G401 (cell line): ENCODE measurements at places on chromosomes 11 and 22. TPM values are rescaled to one million over a fixed set of nuclear protein-coding genes. Genes with fewer than 3 reads are reported as not detected.
A peak's percentile ranks its signal among the peaks of the same experiment; 100 is the strongest.

Gene ATP5MG
- 146 and 244 TPM in 2 replicates for total RNA-seq

Gene IL17REL
- not detected in 2 replicates for total RNA-seq

Gene CDC45
- total RNA-seq = 43.4 and 46.7 TPM in 2 replicates

Gene OR2D2
- not detected in 2 replicates for total RNA-seq

Gene BDNF
- total RNA-seq = 20.2 and 29.8 TPM in 2 replicates

Gene SLC29A2
- total RNA-seq = 1.9 and 3.0 TPM in 2 replicates

Gene PIWIL4
- total RNA-seq = not detected in 2 replicates

Gene KCNK4
- total RNA-seq = 0.14 TPM in 1 of 2 replicates, not detected in the other

Gene LINC01488
- not detected in 2 replicates for total RNA-seq

Gene RIN1
- 34.3 and 46.6 TPM in 2 replicates for total RNA-seq

Gene PHF21B
- 1.3 and 8.4 TPM in 2 replicates for total RNA-seq

Gene RIC3
- total RNA-seq = not detected in 2 replicates

Gene MUC6
- total RNA-seq = not detected in 2 replicates

GRCh38 chr22:31321421-31321820 lies 24.7 kb downstream of the PATZ1 start:
- no peak for DNase-seq

- DNase-seq = no peak
These were observed 116.1 kb downstream of the CCDC34 start for GRCh38 chr11:27246925-27247324.

GRCh38 chr22:37354670-37355069 lies 72.4 kb downstream of the CYTH4 start:
- DNase-seq = no peak

DNA sequence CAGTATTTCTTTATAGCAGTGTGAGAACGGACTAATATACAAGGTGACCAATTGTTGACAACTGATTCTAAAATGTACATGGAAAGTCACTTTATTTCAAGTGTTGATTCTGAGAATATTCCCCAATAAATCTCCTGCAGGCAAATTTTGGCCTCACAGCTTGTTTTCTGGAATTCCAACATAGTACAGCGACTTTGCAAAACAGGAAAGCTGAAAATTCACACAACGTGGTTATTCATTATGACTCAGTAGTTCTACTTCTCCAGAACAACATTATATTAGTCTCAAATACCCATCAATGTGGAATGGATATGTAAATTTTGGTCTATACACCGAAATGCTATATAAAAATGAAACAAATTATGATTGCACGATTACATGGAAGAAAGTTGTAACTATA lies 22.5 kb upstream of the OR5AN1 start:
- no peak for DNase-seq

DNA sequence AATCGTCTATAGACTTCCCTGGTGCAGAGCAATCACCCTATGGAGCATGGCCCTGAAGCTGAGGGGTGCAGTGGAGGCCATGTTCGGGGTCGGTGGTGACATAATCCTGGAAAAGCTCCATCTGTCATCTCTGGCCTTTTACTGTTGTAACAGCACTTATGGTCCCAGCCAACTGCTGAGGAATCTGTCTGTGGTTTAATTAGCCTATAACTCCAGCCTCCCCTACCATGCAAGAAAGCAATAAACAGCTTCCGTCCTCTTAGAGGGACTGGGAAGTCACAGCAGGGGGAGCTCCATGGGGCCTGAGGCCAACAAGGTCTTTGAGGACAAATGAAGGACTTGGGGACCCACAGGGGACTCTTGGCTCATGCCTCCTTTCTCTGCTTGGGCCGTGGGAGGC lies 159.1 kb upstream of the NECTIN1 start:
- DNase-seq = peak; percentile 34

- no peak for DNase-seq
These were observed 19.4 kb downstream of the MED15 start for GRCh38 chr22:20526628-20527355.

DNA sequence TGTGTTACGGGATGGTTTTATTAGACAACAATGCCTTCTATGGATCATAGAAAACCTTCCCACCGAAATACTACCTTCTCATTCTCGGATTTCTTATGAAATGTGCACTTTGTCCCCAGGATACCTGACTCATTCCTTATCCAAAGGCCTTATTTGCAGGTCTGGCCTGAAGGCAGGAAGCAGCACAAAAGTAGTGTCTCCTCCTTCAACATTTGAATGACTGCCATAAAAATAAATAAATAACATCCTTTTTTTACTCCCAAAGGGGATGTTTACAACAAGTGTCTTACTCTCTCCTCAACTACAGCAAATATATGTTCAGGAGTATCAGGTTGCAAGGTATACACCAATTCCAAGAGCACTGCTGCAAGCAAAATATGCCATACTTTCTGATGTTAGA lies 41.6 kb upstream of the PAK1 start:
- DNase-seq = no peak

DNA sequence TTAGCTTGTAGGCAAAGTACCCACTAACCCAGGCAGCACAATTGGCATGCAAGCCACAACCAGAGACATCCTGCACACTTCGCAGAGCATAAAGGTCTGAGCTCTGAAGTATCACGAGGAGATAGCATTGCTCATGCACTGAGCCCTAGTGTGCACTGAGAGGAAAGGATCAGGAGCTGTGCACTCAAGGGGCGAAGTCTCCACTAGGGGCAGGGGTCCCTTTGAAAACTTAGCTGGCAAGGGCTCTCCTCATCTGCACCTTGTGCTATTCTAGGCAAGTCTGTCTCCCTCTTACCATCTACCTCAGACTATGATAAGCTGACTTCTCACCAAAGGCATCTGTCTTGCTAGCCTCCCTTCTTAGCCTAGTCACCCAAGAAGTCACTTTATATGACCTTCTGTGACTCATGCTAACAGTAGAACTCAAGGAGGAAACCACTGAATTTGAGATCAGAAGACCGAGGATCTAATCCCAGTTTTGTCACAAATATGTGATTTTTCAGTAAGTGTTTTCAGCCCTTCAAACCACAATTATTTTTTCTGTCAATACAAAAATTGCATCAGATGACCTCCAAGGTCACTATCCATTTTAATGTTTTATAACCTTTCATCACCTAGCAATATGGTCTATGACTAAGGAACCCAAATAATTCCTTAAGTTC lies 1078.0 kb downstream of the NTM start:
- no peak for DNase-seq

DNA sequence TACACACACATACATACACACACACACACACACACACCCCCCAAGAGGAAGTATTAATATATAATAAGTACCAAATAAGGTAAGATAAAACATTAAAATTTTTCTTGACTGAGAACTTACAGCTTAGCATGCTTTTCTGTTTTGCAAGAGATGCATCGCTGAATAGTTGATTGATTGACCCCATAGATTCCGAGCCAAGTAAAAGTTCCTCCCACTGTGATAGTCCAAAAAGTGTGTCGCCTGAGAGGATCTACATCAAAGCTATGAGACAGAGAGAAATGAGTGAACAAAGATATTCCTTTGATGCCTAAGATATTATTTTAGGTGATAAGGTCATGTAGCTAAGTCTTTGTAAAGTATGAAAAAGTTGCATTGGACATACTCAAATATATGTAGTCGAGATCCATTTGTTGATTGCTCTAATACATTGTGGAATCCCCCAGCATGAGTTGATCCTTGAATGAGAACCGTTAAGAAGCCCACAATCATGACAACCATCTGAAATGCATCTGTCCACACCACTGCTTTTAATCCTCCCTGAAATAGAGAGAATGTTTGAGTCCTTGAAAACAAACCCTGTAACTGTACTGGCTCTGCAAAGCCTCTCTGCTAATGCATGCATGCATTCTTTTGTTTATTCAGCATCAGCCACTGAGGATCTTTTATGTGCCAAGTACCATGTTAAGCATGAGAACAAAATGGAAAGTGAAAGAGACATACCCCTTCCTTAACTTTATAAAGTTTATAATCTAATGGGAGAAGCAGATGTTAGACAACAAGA lies 18.3 kb downstream of the SLC5A12 start:
- DNase-seq = no peak

DNA sequence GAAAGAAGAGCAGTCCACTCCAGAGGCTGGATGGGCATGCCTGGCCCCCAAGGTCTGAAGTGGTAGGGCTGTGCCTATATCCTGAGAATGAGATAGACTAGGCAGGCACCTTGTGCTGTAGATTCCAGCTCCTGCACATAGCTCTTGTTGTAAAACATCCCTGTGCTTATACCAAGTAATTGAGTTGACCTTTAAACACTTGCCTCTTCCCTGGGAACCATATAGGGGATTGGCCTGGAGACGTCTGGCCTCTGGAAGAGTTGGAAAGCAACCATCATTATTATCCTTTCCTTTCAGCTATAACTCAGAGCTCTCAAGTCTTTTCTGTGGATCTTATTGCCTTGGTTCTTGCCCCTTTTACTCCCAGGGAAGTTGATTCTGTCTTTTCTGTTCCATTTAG lies 15.1 kb downstream of the LIMK2 start:
- DNase-seq = no peak
